Stimulated activated CD4-positive, alpha-beta T cell treated with anti-CD3 and anti-CD28 coated beads, Interleukin-4, amount 100 ng/mL, for 4 hours (primary cell): ENCODE measurements at places on chromosomes 7 and 10.

DNA sequence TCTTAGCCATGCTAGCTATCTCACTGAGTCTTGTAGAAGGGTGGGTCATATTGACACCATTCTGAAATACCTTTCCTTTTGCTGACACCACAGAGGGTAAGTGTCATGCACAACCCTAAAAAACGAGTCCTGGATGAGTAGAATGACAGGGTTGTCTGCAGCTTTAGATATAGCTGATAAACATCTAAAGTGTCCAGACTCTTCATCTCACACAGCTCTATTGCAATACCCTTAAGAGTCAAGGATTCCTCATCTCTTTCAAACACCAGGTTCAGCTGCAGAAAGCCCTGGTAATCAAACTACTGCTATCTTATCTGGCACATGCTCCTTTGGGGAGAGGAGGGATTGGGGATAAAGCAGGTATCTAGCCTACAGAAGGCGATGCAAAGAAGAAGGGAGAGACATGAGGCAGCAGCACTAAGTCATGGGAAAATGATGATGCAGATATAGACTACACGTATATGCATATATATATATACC, 127.0 kb downstream of the ANK3 start:
- DNase-seq: no peak

DNA sequence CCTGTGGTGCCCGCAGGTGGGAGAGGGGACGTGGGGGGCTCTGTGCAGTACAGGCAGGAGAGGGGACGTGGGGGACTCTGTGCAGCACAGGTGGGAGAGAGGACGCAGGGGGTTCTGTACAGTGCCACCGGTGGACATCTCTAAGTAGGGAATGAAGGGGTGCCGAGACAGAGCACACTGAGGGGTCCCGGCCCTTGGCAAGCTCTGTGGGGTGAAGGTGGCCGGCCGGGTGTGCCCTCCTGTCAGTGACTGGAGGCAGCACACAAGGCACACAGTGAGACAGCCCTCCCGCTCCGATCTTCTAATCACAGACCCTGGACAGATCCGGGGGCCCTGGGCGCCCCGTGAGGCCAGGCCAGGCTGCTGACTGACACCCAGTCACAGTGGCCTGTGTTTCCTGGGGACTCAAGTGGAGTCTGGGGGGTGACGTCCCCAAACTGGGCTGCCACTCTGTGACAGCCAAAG, 11.2 kb downstream of the GPR146 start:
- no peak for DNase-seq

- no peak for DNase-seq
These were observed 85.9 kb upstream of the LANCL2 start for GRCh38 chr7:55279080-55279845.

- no peak for DNase-seq
These were observed 112.0 kb downstream of the NPTX2 start for GRCh38 chr7:98729121-98729520.

GRCh38 chr10:91007655-91008054, 86.8 kb upstream of the ANKRD1 start:
- no peak for DNase-seq

- no peak for DNase-seq
These were observed 47.4 kb downstream of the SORCS3 start for GRCh38 chr10:104688251-104689042.

DNA sequence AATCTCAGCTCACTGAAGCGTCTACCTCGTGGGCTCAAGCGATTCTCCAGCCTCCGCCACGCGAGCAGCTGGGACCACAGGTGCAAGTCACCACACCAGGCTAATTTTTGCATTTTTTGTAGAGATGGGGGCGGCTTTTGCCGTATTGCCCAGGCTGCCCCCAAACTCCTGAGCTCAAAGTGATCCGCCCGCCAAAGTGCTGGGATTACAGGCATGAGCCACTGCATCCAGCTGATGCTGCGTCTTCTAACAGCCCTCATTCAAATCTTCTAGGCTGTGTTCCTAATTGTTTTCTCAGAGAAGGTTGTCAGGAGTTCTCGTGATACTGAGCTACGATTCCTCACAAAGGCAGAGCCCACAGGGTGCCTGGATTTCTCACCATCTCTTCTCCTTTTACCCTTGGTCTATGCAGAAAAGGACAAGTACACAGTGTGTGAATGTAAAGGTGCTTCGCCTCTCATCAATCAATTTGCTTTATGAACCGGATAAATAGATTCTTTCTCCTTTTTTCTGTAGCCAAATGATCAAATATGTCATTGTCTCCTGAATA, 247.3 kb upstream of the PTN start:
- DNase-seq: no peak
